ENCODE measurements at places on chromosomes 5 and 9.

- no peak for DNase-seq
Measured at GRCh38 chr9:31912636-31913035, 471.8 kb upstream of the ACO1 start.

- DNase-seq = no peak
Measured at GRCh38 chr9:129471201-129472019, 149.5 kb downstream of the C9orf50 start.

- DNase-seq = no peak
Measured at GRCh38 chr5:143315929-143316328, 87.6 kb downstream of the NR3C1 start.

GRCh38 chr9:133331221-133331620 lies 4.8 kb downstream of the SURF6 start:
- DNase-seq = no peak

DNA sequence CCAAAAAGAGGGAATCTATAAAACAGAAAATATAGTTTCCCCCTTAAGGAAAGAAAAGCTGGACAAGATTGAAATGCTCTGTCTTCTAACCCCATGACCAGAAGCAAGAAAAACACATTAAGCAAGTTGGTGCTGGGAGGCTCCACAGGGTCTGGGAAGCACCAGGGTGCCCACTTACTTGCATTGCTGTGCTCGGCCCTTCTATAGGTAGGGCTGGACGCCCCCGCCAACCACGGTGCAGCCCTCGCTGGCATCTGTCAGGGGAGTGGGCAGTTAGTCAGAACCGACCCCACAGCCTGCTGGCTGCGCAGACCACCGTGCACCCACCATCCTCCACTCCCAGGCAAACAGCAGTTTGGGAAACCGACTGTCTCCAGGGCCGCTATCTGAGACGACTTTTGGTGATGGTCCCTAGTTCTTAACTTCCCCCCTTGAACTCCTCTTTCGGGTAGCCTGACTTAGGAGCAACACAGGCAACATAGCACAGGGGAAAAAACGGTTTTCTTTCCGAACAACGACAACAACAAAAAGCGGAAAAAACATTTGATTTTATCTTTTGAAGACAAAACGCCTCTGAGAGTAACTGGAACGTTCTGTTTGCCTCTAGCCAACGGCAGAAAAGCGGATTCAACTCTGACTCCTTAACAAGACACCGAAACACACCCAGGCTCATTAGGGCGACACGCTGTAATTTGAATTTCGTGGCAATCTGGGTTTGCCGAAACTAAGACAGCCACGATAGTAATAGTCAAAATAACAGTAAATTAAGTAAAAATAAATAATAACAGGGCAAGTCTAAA lies 3.9 kb downstream of the IRX2 start:
- DNase-seq = no peak

DNA sequence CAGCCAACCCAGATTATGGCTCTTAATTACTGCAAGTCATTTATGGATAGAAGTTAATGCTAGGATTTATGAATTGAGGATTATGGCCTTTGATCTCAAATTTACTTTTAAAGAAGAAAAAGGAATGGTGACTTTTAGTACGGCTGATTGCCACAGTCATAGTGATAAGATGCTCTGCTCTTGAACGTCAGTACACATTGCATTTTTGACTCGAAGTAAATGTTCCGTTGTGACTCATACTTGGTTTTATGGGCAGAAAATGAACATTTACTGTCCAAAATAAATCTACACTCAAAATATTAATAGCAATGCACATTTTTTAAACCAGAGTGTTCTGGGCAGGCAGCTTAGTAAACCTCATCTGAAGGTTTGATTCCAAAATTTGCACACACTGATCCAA lies 830 bp downstream of the ADAMTSL1 start:
- DNase-seq = no peak

GRCh38 chr9:90805006-90805996 lies 3.7 kb downstream of the SYK start:
- no peak for DNase-seq

- DNase-seq = no peak
Measured at GRCh38 chr9:70413464-70413798, 1.0 kb downstream of the KLF9 start.

DNA sequence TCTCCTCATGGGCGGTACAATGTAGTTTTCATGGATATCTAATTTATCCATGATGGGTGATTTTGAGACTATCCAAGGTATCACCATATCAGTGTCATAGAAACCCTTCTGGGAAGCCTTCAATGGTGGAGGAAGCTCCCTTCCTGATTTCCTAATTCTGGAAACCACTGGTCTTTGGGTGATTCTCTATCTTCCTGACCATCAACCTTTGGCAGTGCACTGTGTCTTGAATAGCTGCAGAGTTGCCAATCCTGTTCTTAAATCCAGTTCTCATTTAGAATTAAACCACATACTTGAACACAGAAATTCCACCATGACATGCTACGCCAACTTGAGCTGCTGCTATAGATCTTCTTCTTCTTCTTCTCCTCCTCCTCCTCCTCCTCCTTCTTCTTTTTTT lies 161.7 kb upstream of the KLF9 start:
- DNase-seq = no peak

DNA sequence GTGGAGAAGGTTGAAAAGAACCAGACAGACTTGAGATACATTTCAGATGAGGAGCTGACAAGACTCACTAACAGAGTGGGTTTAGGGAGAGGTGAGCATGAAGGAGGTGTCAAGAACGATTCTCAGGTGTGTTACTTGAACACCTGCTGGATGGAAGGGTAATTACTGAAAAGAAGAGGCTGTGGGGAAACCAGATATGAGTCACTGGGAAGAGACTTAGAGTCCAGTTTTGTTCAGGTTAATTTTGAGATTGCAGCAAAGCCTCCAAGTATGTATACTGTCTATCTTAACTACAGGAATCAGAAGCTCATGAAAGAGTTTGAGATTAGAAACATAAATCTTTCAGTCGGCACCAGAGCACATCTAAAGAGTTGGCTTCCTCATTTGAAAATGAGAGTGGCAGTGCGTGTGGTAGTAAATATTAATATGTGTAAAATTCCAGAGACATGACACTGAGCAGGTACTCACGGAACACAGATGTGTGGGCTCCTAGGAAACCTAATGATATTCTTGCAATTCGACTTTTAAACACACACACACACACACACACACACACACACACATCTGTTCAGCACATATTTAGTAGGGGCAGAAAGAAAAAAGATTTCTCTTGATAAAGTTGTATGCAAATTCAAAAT lies 197.1 kb downstream of the CDH18 start:
- DNase-seq = no peak

DNA sequence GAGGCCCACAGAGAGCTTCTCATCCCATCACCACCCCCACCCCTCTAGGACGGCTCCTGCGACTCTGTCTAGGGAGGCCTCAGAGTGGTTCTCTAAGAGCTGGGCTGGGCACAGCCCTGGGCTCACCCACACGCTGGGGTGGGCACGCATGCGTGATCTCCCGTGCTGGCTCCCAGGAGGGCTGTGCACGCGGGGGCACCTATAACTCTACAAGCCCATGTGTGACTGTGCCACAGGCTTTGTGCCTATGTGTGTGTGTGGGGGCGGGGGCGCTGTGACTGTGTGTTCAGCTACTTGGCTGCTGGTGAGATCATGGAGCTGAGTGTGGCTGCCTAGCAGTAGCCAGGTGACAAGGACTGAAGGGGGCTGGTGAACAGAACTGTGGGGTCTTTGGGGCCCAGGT lies 32.2 kb downstream of the NDUFA8 start:
- no peak for DNase-seq

- DNase-seq = no peak
Measured at GRCh38 chr5:65808251-65808741, 86.3 kb downstream of the NLN start.

- DNase-seq = no peak
Measured at GRCh38 chr5:168334280-168334679, 42.8 kb downstream of the WWC1 start.

GRCh38 chr5:80149161-80149609 lies 106.7 kb downstream of the SERINC5 start:
- DNase-seq = no peak
